Heart right ventricle (tissue), 16 donors: ENCODE measurements at places on chromosomes 3 and 15. TPM values are rescaled to one million over a fixed set of nuclear protein-coding genes. Genes with fewer than 3 reads are reported as not detected.

The KIF23 gene
- total RNA-seq = 0.53 TPM

The GPR176 gene
- total RNA-seq = 0.87 TPM

The CCR9 gene
- total RNA-seq = not detected

The PCSK6 gene
- total RNA-seq = 16.4 TPM

The CTDSPL gene
- total RNA-seq = 42.6 TPM

- peak overlapping the region; percentile 95 for H3K27ac ChIP-seq
- H3K4me3 ChIP-seq = no peak overlapping the region
- peaks cover 72% of the 10 kb centered on the region for H3K4me1 ChIP-seq
- DNase-seq = no peak
Measured at GRCh38 chr15:72227192-72227586, 3.8 kb downstream of the PKM start.

The ARGFX gene
- not detected for total RNA-seq

- no peak overlapping the region for H3K4me3 ChIP-seq
- no peak for DNase-seq
- H3K27ac ChIP-seq = no peak overlapping the region
- H3K27me3 ChIP-seq = no peaks in the 10 kb centered on the region
- H3K36me3 ChIP-seq = no peaks in the 10 kb centered on the region
- peaks cover 7% of the 10 kb centered on the region for H3K4me1 ChIP-seq
Measured at GRCh38 chr3:12336099-12336498, 47.2 kb downstream of the PPARG start.

GRCh38 chr3:167030082-167030725 is 349.9 kb downstream of the ZBBX start:
- no peak for DNase-seq
- no peaks in the 10 kb centered on the region for H3K36me3 ChIP-seq
- H3K27me3 ChIP-seq = no peaks in the 10 kb centered on the region
- H3K27ac ChIP-seq = no peak overlapping the region

GRCh38 chr3:78204977-78205376 is 1165.1 kb downstream of the ROBO2 start:
- H3K4me3 ChIP-seq = no peak overlapping the region
- H3K36me3 ChIP-seq = no peaks in the 10 kb centered on the region
- no peaks in the 10 kb centered on the region for H3K4me1 ChIP-seq

The ARPIN gene
- total RNA-seq = 11.1 TPM

The SLC35G2 gene
- total RNA-seq = 2.2 TPM

GRCh38 chr3:3744826-3745225 is 54.4 kb upstream of the LRRN1 start:
- no peak overlapping the region for H3K27ac ChIP-seq
- H3K4me3 ChIP-seq = no peak overlapping the region
- no peaks in the 10 kb centered on the region for H3K36me3 ChIP-seq
- no peak for DNase-seq
- no peaks in the 10 kb centered on the region for H3K27me3 ChIP-seq

The MKRN3 gene
- 1.7 TPM for total RNA-seq

The COL6A5 gene
- total RNA-seq = not detected

The KY gene
- 3.8 TPM for total RNA-seq

The HRG gene
- total RNA-seq = not detected

The PYGO1 gene
- 4.3 TPM for total RNA-seq

DNA sequence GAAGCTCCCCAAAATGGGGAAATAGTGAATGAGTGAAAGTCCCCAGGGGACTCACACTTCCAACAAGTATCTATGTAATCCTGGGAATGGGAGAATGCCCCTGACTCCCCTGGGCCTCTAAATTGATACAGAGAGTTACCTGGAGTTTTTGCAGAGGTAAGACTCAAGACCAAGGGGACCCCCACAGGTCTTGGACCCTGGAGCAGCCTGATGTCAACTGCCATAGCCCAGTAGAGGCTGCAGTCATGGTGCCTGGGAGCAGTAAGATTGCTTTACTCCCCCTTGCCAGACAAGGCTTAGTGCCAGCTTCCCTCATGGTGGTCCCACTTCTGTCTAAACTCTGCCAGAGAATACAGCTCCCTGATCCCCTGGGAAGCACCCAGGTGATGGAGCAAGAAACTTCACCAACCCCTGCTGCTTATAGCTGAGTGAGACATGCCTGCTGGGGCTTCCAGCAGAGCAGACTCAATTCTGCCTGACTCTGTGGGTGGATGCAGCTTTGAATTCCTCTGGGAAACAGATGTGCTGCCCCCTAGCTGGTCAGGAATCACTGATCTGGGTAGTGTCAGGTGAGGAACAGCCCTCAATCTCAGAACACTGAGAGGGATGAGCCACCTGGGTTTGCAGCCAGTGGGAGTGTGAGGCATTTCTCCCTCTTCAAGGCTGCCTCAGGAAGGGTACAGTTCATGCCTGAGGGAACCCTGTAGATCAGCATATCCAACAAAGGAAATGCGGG is 485.9 kb downstream of the NSUN3 start:
- H3K4me1 ChIP-seq = no peaks in the 10 kb centered on the region
- no peaks in the 10 kb centered on the region for H3K36me3 ChIP-seq
- no peak for DNase-seq
- H3K4me3 ChIP-seq = no peak overlapping the region

DNA sequence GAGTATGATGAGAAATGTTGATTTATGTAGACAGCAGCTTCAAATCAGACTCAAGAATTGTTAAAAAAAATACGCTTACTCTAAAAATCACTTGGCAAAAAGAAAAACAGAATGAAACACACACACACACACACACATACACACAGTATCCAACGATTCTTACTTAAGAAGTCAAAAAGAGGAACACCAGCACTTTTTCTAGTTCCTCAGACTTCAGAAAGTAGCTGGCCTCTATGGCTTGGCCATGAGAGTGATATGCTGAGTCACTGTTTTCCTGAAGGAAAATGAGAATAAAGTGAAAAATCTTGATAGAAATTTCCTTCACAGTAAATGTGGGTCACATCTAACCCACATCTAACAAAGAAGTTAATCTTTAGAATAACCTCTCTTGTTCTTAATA is 22.1 kb downstream of the CNTN3 start:
- no peaks in the 10 kb centered on the region for H3K27me3 ChIP-seq
- H3K36me3 ChIP-seq = no peaks in the 10 kb centered on the region
- H3K4me1 ChIP-seq = no peaks in the 10 kb centered on the region
- DNase-seq = no peak

DNA sequence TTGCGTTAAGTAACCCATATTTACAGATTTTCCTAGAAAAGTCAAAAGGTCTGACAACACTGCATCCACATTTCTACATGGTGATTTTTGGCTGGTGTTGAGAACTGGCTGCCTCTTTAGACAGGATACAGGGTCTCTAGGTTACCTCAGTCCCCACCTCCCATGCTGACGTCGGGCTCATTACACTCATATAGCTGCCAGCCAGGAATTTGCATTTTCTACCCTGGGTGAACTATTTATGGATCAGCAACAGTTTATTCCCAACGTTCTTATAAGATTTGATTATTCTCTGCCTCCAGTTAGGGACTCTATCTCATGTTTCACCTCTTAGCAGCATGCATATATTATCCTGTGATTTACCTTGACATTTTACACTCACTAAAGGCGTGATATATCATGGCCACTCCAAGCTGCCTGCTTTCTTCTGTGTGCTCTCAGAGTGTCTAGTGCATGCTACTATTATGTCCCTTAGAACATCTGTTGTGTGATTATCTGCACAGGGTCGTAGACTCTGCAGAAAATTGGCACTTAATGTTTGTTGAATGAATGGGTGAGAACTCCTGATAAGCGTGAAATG is 49.0 kb downstream of the CLDN11 start:
- DNase-seq = no peak
- H3K27ac ChIP-seq = no peak overlapping the region
- no peaks in the 10 kb centered on the region for H3K36me3 ChIP-seq
- no peak overlapping the region for H3K4me3 ChIP-seq

DNA sequence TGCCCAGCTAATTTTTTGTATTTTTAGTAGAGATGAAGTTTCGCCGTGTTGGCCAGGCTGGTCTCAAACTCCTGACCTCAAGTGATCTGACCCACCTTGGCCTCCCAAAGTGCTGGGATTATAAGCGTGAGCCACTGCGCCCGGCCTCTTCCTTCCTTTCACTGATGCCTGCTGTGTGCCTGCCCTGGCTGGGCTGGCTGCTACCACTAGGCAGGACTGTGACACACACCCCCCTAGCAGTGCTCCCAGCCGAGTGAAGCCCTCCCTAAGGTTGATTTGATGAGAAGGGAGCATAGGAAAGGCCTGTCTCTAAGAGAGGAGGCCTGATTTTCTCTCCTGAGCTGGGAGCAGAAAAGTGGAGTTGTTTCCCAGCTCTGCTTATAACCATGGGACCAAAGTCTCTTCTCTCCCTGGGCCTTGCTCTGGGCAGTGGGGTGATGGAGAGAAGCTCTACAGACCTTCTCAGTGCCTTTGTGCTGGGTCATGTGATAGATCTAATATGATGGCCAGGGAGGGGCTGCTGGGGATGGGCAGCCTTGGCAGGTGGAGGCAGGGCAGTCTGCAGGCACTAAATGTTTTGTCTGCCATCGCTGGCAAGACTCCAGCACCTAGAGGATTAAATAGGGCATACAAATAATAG is 20.1 kb upstream of the SFMBT1 start:
- no peak for DNase-seq
- no peaks in the 10 kb centered on the region for H3K4me1 ChIP-seq
- H3K27ac ChIP-seq = no peak overlapping the region
- no peaks in the 10 kb centered on the region for H3K36me3 ChIP-seq
- H3K4me3 ChIP-seq = no peak overlapping the region

The TFRC gene
- 98.9 TPM for total RNA-seq
